Activated CD8-positive, alpha-beta memory T cell treated with anti-CD3 and anti-CD28 coated beads for 1 hour (primary cell): ENCODE measurements at places on chromosomes 12 and 14.

- no peak for DNase-seq
These were observed 174.4 kb downstream of the MON2 start for GRCh38 chr12:62640910-62641448.

- no peak for DNase-seq
These were observed 1089.5 kb downstream of the BCL11B start for GRCh38 chr14:98182393-98183055.

GRCh38 chr12:13724136-13724535 is 257.3 kb downstream of the GRIN2B start:
- DNase-seq: no peak

- no peak for DNase-seq
These were observed 111.5 kb downstream of the SRGAP1 start for GRCh38 chr12:63955831-63956666.

- no peak for DNase-seq
These were observed 4.3 kb downstream of the TINF2 start for GRCh38 chr14:24238123-24238522.

DNA sequence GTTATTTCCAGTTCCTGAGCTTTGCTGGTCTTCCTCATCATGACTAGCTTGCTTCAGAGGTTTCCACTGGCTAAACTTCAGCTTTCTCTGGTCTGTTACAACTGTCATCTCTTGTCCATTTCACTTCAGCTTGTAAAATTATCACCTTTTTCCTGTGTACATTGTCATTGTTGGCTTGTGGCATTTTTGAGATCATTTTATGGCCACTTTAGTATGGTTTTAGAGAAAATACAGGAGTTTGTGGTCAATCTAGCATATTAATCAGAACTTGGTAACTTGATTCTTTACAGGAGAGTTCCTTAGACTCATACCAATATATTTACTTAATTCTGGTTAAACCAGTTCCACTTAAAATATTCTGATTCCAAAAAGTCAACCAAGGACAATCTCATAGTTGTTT is 235.9 kb upstream of the KITLG start:
- DNase-seq: no peak

DNA sequence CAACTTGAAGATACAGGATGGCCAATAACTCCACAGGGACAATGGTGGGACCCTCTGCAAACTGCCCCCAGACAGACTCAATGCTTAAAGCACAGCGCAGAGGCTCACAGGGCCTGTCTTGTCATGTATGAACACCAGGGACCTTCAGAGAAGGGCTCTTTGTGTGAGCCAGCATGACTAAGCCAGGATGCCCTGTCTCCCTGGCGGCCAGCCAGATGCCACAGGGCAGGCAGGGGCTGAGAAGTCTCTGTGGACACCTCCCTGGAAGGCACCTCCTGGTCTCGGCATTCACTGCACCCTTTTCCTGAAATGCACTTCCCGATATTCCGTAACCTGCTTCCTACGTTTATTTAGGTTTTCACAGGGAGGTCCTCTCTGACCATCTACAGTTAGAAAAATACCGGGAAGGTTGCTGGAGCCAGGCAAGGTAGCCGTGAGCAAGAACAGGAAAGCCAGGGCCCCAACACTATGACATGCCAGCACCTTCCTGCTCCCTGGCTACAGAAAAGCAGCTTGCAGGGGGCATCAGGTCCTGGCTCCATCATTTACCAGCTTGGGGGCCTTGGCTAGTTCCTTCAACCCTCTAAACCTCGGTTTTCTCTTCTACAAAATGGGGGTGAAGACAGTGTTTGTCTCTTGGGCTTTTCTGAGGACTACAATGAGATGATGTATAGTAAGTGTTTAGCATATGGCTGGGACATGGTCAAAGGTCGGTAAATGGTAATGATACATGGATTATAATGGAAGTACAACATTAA is 65.0 kb downstream of the PITPNM2 start:
- no peak for DNase-seq

DNA sequence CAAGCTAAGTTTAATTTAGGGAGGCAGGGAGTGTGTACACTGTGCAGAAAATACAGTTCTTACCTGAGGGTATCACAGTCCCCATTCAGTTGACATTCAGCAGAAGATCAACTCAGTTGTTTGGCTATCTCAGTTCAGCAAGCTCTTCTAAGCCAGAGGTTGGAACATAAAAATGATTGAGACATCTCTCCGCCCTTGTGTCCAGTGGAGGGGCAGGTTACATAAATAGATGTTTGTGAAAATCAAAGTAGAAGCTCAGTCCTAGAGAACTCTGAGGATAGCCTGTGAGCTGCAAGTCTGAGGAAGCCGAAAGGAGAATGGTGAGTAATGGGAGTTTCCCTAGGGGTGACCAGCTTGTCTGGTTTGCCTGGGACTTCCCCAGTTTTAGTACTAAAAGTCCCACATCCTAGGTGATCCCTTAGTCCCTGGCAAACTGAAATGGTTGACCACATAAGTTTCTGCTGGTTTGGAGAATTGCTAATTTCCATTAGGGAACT is 251.4 kb upstream of the ATP2B1 start:
- no peak for DNase-seq

- DNase-seq: no peak
These were observed 110.4 kb upstream of the TMCC3 start for GRCh38 chr12:94760786-94761185.

DNA sequence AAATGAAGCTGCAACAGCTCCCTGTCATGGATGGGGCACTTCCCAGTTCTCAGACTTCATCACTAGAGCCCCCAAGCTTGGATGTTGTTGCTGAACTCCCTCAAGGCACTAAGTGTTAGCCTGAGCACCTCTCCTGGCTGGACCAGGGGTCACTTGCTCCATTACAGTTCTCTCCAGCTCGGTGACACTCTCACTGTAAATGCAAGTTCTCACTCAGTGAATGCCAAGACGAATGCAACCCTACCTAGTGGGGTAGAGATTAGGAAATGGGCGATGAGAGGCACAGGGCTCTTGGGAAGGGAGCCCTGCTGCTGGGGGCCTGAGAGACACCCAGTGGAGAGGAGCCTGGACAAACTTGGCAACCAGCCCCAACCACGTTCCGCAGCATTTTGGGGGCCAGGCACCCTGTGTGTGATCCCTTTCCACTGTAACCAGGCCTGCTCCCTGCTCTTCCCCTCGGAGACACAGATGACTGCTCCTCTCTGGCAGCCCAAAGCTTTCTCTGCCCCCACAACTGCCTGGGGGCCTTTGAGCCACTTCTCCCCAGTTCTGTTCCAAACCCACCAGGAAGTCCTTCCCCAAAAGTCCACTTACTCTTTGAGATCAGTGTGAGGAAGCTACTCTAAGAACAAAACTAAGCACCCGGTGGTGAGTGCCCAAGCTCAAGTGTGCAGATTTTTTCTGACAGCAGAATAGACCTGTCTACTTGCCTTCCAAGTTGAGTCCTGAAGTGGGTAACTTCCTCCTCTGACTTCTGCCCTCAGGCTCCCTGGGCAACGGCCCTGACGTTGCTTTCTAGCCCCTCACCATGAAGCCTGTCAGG is 8.0 kb upstream of the SELPLG start:
- DNase-seq: no peak

GRCh38 chr14:70618314-70618713 is 17.9 kb upstream of the MED6 start:
- DNase-seq: no peak
